ENCODE measurements at places on chromosomes 7 and 10.
A peak's percentile ranks its signal among the peaks of the same experiment; 100 is the strongest.

- no peak for DNase-seq
Measured at GRCh38 chr7:117489911-117490310, 10.1 kb downstream of the CFTR start.

- no peak for DNase-seq
Measured at GRCh38 chr10:130045091-130045652, 65.5 kb downstream of the C10orf143 start.

DNA sequence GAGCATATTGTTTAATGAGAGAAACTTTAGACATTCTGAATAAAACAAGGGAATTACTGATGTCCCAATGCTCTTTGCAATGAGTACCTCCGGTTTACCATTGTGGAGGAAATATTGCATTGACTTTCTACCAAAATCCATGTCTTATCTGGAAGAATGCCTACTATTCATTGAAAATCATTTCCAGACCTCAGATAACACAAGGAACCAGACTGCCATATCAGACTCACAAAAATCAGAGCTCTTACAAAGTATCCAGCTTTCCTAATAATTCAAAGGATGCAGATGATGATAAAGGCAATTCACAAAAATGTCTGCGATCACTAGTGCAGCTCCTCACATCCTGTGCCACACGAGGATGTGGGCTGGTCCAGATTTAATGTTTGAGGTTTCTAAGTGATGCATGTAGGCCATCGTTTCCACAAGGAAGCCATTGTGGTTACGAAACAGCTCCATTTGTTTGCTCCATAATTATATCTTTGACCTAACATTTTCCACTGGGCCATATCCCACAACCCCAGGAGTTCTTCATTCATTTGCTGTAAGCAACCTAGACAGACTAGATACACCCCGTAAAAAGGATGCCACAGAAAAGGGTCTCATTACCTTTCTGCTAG, 831.1 kb upstream of the C7orf33 start:
- DNase-seq: no peak

GRCh38 chr7:94701555-94701973, 45.6 kb upstream of the SGCE start:
- DNase-seq: peak; percentile 43

DNA sequence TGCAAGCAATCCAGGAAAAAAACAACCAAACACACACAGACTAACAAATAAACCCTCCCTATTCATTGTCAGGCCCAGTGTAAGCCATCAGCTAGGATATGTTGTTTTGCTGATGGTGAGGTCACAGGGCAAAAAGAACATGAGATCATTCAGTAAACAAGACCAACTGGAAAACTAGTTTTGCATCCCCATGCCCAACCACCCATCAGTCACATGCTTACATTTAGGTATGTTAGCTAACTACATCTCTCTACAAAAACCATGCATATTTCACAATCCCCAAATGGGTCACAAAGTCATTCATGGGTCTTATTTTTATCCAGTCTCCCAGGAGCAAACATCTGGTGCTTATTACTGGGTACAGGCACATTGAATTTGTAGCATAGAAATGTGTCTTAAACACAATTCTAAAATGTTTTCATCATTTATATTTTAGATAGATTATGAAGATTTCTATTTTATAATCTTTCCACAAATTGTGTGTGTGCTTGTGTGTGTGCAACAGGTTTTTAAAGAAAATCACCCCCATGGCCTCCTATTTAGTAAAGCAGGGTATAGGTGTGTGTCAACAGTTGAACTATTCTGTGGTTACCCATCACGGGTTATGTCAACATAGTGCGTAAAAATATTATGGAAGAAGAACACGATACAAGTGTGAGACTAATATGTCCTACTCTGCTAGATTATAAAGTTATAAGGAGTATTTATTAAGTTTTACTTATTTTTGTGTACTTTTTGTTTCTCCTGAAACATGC, 103.8 kb upstream of the AKR1E2 start:
- DNase-seq: no peak

- no peak for DNase-seq
Measured at GRCh38 chr7:65397730-65398142, 24.1 kb downstream of the ZNF92 start.

- no peak for DNase-seq
Measured at GRCh38 chr7:13560441-13560840, 429.0 kb downstream of the ETV1 start.

DNA sequence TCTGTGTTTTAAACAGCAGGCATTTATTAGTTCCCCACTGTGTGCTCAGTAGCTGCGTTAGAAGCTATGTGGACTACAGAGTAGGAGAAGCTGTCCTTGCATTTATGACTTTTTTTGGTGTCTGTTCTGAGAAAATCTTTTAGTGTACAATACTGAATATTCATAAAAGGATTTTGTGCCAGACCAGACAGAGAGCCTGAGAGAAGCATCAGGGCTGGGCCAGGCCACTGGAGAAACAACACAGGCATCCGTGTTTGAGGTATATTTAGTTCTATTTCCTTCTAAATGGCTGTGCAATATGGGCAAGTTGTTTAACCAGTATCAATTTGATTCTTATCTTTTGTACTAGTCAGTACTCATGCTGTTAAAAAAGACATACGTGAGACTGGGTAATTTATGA, 182.8 kb downstream of the SH2D4B start:
- DNase-seq: no peak

DNA sequence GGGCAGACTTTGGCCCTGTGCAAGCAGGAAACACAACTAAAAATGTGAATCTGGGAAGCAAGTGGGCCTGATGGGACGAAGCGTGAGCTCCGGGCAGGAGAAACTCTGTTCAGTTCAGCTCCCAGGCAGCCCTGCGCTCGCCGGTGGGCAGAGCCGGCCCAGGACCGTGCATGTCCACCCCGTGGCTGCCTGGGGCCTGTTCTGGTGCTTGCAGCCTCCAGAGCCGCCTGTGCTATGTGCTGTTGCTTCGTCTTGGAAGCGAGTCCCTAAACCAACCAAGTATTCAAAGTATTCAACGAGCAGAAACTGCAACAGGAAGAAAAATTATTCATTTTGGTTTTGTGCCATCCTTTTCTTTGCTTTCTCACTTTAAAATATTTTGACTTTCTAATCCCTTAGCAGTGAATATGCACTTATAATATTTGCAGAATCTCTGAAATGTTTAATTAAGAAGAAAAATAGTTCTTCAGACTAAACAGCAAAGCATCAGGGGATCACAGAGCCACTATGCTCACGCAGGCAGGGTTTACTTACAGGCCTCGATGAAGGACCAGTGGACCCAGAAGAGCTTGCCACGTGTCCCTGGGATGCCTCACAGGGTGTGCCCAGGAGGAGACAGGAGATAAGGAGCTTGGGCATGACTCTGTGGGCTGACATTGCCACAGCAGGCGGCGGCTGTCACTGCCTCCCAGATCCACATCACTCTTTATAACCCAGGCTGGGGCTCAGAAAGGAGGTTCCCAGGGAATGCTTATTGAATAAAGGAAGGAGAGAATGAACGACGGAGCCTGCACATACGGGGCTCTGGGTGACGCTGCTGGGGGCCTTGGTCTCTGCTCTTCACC, 45.6 kb downstream of the VIPR2 start:
- DNase-seq: no peak

- no peak for DNase-seq
Measured at GRCh38 chr10:103278537-103278823, 1.5 kb downstream of the INA start.

- DNase-seq: peak; percentile 45
Measured at GRCh38 chr7:79272066-79272669, 181.3 kb downstream of the MAGI2 start.

DNA sequence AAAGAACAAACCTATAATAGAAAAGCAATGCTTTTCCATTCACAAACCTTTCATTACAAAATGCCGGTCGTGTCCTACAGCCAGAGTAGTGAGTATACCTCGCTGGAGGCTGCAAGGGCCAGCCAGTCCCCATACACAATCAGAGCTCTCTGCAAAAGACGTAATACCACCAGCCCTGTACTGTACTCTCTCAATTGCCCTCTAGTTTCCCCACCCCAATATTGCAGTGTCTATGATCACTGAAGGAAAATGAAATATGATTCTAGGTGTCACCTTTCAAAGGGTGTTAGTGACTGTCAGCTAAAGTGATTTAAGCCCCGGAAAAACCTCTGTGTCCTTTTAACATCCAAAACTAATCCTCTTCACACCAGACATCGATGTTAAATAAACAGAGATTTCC, 24.8 kb downstream of the PLXNA4 start:
- no peak for DNase-seq

- DNase-seq: peak; percentile 59
Measured at GRCh38 chr10:58465629-58466028, 47.0 kb upstream of the BICC1 start.

- DNase-seq: no peak
Measured at GRCh38 chr7:12488341-12488740, 82.2 kb upstream of the SCIN start.

DNA sequence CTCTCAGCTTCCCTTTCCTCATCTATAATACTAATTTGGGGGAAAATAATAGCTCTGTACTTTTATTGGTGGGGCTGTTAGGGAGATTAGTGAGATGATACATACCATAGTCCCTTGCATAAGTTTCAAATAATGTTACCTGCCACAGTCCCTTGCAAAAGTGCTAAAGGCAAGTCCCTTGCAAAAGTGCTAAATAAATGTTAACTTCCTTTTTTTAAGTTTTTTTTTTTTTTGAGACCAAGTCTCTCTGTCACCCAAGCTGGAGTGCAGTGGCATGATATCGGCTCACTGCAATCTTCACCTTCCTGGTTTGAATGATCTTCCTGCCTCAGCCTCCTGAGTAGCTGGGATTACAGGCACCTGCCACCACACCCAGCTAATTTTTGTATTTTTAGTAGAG, 43.4 kb upstream of the SRGN start:
- no peak for DNase-seq

DNA sequence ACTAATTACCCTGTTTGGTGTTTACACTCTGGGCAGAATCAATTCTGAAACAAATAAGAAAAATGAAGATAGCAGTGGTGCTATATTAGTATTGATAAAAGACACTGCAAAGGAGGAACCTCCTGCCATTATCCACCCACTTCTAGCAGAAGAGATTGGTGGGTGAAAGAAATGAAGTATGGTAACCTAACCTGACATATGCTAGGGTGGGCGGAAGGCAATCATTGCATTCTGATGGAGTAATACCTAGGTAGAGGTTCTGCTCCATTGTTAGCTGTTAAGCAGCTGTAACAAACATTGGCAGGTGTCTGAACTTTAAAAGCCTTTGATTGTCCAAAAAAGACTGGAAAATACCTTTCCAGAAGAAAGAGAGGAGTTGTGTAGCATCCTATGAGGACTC, 95.9 kb downstream of the OTUD1 start:
- no peak for DNase-seq

DNA sequence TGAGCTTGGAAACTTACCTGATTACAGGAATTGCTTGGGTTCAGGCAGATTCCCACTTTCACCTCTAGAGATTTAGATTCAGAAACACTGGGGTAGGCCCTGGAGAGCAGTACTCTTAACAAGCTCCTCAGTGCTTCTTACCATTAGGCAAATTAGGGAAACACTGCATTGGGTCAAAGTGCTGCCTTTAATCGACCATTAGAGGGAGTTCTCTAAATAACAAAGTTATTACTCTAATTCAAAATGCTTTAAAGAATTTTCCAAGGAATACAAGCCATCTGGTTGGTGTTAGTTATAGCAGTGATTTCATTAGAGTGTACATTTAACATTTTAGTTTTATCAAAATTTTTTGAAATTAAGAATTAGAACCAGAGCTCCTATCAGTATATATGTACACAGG, 324.5 kb downstream of the GFRA1 start:
- peak; percentile 35 for DNase-seq

- DNase-seq: no peak
Measured at GRCh38 chr10:35334297-35334696, 2.0 kb upstream of the CCNY start.

DNA sequence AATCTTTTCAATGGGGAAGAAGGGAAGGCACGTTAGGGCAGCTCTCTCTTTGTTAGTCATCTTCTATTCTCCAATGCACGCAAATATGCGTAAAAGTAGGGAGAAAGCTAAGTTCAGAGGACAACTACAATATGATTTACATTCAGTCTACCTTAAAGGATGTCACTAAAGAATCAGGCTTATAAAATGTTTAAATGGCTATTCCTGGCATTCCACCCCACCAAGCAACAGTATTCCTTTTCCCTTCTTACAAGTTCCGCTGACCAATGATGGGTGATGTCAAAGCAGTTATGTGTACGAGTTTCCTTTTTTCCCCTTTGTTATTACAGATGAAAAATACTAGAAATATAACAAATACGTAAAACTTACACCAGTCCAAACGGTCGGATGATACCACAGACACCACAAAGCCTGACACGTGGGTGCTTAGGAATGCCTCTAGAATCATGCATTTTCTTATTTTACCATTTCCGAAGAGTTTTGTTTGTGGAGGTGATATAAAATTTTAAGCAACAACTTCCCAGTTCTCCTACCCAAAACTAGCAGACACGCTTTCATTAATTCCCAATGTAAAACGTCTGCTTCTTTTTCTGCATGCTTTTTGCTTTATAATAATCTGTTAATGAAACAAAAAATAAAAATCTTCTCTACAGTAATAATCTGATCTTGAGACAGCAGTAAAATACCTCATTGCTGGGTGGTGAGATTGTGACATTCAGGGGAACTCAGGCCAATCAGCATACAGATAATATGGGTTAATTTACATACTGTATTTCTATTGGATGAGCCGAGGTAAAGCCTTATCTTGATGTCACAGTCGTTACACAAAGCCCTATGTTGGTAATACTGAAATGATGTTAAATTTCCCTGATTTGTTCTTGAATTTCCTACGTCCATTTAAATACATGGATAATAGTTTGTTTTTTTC, 708 bp upstream of the GPR85 start:
- DNase-seq: peak; percentile 58

GRCh38 chr7:148095066-148095465, 495.5 kb upstream of the C7orf33 start:
- DNase-seq: no peak

- peak; percentile 50 for DNase-seq
Measured at GRCh38 chr7:99677013-99677647, 2.7 kb downstream of the CYP3A5 start.

- DNase-seq: no peak
Measured at GRCh38 chr7:100171087-100171681, 2.8 kb upstream of the GAL3ST4 start.

DNA sequence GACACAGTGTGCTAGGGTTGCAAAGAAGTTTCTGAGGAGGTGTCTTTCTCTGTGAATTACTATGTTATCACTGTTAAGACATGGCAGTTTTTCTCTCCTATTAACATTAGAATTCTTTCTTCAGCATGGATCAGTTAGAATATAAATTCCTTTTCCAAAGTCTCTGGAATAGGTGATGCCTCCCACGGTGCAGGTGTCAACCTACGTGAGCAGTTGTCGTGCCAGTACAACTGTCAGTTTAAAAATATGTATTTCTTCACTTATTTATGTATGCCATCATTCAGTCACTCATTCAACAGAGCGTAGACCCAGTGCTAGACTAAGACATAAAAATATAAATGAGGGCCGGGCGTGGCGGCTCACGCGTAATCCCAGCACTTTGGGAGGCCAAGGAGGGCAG, 83.5 kb downstream of the TACC2 start:
- DNase-seq: no peak

DNA sequence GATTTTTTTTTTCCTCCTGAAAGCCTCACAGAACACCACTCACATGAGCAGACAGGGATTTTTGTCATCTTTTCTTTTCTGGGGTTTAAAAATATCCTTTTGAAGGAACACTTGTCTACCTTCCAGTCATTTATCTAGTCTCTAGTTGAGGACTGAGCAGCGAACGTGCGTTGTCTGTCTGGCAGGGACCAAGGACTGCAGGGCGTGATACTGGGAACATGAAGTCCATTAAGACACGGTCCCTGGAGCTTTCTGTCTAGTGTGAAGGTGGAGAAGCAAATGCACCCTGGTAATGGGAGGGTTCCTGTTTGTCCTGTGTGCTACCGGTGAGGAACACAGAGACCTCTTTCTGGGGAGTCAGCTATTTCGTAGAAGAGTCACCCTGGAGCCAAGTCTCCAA, 207.4 kb downstream of the TMEM178B start:
- no peak for DNase-seq
